ENCODE measurements at places on chromosomes 3 and 15.

- no peak for DNase-seq
Measured at GRCh38 chr3:123881771-123882170, 2.4 kb downstream of the MYLK start.

GRCh38 chr15:59501597-59501996 is 63.6 kb downstream of the FAM81A start:
- no peak for DNase-seq

GRCh38 chr15:63466378-63467192 is 37.8 kb upstream of the USP3 start:
- DNase-seq = peak; percentile 41

DNA sequence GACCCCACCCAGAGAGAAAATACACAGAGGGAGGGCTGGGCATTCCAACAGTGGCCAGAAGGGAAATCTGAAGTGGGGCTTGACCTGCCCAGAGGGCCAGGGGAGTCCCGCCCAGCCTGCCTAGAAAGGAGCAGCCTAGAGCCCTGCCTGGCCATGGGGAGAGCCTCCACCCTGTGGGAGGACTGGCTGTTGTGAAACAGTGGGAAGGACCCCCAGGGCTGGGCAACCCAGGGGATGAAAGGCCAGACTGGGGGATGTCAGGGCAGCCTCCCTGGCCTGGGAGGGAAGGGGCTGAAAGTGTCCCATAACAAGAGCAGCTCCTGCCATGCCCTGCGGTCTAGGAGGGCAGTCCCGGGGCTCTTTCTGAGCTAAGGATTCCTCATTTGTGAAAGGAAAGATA is 69.0 kb downstream of the SLC12A8 start:
- no peak for DNase-seq

- no peak for DNase-seq
Measured at GRCh38 chr3:95352471-95352870, 1289.6 kb downstream of the NSUN3 start.

DNA sequence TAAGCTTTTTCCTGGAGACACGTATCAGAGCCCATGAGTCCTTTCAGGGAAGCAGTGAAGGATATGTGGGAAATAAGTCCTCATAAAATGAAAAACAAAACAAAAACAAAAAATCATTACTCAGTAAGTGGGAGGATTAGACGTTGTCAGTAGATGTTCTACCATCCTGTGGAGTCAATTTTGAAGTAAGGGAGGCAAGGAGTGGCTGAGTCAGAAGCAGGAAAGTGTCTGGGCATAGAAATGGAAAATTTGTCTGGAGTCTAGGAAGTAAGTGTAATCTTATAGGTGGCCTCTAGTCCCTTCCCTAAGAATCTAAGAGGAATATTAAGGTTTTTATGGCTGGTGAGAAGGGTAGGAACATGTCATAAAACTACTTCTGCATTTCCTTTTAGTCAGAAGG is 339.8 kb upstream of the SEMA6D start:
- DNase-seq = no peak

- DNase-seq = no peak
Measured at GRCh38 chr3:151290673-151291072, 12.3 kb upstream of the P2RY14 start.

DNA sequence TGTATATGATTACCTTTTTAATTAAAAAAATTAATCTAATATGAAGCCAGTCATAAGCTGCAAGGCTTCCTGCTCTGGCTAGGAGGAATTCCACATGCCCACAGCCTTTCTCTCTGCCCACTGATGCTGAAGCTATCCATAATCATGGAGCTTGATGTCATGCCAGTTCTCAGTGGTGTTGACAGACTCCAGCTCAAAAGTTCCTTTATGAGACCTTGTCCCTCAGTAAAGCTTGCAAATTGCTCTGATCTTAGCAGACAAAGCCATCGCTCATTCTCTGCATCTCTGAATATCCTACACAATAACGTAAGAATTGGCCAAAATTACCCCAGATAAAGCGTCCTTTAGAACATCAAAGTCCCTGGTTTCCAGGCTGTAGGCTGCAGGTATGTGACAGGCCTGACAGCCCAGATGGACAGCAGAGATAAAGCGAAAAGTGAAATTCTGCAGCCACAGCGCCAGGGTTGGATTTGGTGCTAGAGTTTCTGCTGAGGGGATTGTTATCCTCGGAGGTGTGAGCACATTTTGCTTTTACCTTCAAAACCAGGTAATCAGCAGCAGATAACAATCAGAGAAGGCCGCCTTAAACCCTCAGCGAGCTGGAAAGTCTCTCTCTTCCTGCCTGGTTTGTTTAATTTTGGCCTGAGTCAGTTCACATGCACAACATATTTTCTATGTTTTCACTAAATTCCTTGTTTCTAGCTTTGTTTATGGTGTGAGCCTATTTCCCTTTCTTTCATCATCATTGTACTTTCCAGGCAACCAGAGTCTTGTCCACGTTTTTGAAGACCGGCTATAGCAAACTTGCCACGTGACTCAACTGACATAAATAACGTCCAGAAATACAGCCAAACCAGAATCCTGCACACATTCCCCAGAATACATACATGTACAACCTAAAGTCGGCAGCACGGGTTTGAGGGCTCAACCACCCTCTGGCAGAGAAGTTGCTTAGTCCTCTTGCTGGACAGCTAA is 36.6 kb upstream of the ALDH1A3 start:
- no peak for DNase-seq

DNA sequence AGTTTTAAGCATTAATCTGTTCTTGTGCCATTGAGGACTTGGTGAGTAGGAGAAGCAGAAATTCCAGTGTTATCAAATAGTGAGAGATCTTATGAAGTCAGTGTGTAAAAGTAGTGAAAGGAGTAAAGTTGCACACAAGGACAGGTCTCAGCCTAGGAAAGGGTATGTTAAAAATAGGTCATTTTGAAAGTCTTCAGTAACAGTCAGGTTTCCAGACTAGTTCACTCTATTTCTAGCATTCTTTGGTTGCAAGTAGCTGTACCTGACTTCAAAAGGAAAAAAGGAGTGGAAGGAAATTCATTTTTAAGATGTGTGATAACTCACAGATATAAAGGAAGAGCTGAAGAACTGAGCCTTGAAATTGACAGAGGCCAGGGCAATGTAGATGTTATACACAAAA is 250.1 kb upstream of the SATB1 start:
- DNase-seq = no peak

DNA sequence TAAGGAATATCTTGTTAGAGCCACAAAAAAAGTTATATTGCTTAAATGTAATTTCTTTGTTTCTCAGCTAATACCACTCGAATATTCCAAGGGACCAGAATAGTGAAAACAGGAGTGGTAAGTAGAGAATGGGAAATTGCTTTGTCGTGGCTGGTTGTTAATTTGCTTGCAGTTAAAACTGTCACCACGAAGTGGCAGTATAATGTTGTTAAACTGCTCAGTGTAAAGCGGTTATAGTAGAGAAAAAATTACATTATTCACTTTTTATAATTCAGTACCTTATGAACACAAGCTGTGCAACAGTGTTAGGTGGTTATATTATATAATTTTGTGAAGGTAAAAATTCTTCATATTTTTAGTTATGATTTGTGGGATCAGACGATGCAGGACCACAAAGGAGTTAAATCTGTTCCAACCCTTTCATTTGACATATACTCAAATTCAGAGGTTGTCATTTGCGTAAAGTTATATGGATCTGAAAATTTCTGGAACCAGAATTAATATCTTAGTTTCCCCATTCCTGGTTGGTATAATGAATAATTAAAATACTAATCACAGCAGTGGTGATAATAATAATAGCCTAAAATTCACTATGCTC is 171.8 kb downstream of the FEZF2 start:
- DNase-seq = no peak

- DNase-seq = no peak
Measured at GRCh38 chr3:194382196-194382891, 12.8 kb upstream of the LRRC15 start.

GRCh38 chr3:49709852-49710251 is 9.6 kb downstream of the AMIGO3 start:
- no peak for DNase-seq

DNA sequence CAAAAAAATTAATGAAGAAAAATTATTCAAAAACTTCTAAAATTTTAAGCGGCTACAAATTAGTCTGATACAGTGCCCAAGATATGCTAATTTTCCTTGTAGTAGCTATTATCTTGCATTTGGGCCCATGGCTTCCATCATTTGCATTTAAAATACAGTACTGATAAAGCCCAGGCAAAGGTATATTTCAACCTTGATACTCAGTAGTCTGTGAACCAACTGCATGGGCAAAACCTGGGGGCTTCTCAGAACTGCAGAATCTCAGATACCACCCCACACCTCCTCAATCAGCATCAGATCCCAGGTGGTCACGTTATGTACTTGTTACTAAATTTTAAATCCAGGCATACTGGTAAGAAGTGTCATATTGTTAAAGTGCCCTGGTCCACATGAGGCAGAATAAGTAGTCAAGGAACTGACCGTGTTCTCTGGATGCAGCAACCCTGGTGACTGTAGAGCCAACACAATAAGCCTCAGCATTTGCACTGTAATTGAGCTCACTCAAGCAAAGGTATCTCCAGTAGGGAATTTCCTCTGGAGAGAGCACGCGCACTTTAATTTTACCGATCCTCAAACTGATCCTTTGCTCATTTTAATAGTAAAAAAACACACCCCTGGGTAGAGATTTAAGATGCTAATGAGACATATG is 31.9 kb downstream of the ZNF385D start:
- DNase-seq = no peak

DNA sequence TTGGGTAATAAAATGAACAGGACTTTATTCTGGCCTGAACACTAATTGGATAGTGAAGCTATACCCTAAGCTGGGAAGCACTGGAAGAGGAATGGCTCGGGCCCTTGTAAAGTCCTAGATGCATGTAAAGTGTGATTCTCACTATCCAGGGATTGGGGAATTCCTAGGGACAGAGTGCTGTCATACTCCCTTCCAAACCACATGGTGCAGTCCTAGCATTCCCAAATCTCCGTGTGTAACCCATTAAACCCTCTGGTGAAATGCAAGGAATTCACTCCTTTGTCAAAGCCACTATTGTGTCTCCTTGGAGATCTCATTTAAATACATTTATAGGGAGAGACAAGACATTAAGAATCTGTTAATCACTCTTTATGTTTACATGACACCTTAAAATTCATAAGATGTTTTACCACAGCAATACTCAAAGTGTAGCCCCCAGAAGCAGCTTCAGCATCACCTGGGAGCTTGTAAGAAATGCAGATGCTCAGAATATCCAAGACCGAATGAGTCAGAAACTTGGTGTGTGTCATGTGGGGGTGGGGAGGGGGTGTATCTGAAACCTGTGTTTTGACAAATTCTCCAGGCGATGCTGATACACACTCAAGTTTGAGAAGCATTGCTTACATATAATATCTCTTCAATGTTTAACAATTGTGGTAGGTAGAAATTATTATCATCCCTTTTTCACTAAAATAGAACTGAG is 121.8 kb upstream of the NPHP3 start:
- DNase-seq = no peak

GRCh38 chr15:70387081-70387480 is 289.4 kb upstream of the TLE3 start:
- DNase-seq = no peak

- DNase-seq = no peak
Measured at GRCh38 chr3:18301781-18302180, 123.4 kb downstream of the SATB1 start.

DNA sequence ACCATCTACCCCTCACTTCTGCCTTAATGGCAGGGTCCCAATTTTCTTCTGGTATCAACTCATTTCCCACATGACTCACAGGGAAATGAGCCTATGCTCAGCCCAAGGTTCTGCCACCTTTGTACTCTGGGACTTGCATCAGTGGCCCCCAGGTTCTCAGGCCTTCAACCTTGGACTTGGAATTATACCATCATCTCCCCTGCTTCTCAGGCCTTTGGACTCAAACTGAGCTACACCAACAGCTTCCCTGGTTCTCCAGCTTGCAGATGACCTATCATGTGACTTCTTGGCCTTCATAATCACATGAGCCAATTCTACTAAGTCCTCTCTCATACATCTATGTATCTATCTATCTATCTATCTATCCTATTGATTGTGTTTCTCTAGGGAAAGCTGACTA is 149.5 kb downstream of the PLCH1 start:
- DNase-seq = no peak

DNA sequence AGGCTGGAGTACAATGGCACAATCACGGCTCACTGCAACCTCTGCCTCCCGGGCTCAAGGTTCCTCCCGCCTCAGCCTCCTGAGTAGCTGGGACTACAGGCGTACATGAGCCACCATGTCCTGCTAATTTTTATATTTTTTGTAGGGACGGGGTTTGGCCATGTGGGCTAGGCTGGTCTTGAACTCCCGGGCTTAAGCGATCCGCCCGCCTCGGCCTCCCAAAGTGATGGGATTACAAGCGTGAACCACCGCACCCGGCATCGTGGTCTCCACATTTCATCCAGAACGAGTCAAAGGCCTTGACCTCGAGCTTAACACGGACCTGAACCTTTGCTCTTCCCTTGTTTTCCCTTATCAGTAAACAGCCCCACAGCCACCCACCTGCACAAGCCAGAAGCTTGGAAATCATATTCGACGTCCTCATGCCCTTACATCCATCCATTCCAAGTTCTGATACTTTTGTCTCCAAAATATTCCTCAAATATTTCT is 1.4 kb upstream of the PTPN23 start:
- DNase-seq = no peak

DNA sequence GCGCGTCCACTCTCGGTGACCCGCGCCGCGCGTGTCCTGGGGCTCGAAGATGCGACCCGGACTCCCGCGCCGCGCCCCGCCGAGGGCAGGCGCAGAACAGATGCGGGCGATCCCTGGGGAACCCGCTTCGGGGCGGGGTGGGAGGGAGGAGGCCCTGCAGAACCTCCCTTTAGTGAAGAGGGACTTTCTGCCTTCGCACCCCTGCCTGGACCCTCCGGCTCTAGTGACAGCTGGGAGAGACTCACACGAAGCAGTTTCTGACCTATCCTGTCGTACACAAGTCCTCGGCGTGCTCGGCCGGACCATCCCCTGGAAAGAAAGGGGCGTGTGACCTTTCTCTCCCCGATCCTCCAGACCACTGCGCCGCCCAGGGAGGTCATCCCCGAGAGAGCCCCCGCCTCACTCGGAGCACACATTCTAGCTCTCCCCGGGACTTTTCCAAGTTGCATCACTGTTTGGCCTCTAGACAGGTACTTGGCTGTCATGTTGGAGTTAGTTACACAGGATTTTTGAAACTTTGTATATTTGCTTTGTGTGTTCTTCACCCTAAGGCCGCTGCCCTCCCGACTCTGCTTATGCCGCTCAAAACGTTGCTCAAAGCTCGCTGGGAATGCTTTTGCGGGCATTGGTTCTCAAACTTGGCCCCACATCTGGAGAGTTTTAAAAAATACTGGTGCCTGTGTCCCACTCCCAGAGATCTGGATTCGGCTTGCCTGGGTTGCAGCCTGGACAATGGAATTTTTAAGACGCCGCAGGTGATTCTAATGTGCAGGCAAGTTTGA is 582 bp downstream of the CGNL1 start:
- DNase-seq = no peak

DNA sequence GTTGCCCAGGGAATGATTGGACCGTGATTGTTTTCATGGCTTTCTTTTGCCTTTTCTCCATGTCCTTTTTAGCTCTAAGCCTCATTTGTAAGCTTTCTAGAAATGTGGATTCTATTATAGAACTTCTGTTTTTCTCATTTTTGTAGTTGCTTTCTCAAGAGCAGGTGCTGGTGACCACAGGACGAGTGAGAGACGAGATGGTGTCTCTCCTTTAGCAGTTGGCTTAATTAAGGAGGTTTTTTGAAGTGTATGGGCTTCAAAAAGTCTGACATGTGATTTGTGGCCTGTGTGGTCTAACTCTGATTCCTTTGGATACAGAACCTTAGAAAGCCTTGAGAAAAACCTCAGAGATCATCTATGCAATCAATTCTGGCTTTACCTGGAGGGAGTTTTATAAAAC is 292.8 kb downstream of the LPP start:
- no peak for DNase-seq

- no peak for DNase-seq
Measured at GRCh38 chr15:63019511-63020109, 22.9 kb upstream of the TPM1 start.

Measured in activated T-helper 2 cell treated with anti-CD3 and anti-CD28 coated beads, Interferon-gamma antibody, Interleukin-2, Interleukin-4, amounts not matched to agents 10 μg/mL and 5 μg/mL and 100 μg/mL, durations not matched to agents 14 hours and 24 hours and 36 hours (primary cell).